Dermis blood vessel endothelial cell (primary cell): ENCODE measurements at places on chromosomes 11 and 22. TPM values are rescaled to one million over a fixed set of nuclear protein-coding genes. Genes with fewer than 3 reads are reported as not detected.

Gene FAM118B
- total RNA-seq = 31.8 and 46.5 TPM in 2 replicates

Gene BACE1
- total RNA-seq = 7.1 and 17.0 TPM in 2 replicates

Gene C2CD3
- 13.4 and 14.4 TPM in 2 replicates for total RNA-seq

Gene OR8A1
- not detected in 2 replicates for total RNA-seq

Gene BLID
- 0.79 TPM in 1 of 2 replicates, not detected in the other for total RNA-seq

DNA sequence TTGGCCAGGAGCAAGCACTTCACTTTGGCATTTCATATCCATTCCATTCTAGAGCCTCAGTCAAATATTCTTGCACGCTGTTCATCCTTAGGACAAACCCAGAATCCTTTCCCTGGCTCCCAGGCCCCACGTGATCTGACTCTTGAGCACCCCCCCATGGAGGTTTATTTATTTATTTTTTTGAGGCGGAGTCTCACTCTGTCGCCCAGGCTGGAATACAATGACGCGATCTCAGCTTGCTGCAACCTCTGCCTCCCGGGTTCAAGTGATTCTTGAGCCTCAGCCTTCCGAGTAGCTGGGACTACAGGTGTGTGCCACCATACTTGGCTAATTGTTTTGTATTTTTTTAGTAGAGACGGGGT is 12.7 kb upstream of the TSGA10IP start:
- DNase-seq = peak; percentile 38

DNA sequence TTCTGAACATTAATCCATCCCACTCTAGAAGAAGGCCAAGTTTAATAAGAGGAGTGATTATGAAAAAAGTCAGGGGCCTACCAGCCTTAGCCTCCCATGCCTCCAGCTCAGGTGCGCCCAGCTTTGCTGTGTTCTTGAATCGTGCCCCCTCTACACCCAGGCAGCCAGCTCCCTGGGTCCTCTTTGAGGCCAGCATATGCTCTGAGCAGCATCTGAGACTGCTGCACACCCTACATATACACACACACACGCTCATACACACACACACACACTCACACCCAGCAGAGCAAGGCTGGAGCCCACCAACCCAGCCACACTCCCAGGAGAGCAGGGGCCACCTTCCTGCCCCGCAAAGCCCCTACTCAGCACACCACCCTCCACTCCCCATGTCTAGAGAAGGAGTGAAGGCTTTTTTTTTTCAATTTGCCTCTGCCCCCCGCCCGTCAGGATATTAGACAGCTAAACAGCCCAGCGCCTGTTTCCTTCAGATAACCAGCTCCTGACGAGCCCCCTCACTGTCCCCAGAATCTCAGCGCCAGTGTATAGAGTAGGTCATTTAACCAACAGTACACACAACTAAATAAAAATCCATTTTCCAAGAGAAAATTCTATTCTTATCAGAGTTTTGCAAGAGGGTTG is 121.6 kb downstream of the BUD13 start:
- DNase-seq = no peak

GRCh38 chr11:3181725-3182461 is 16.8 kb upstream of the OSBPL5 start:
- no peak for DNase-seq

DNA sequence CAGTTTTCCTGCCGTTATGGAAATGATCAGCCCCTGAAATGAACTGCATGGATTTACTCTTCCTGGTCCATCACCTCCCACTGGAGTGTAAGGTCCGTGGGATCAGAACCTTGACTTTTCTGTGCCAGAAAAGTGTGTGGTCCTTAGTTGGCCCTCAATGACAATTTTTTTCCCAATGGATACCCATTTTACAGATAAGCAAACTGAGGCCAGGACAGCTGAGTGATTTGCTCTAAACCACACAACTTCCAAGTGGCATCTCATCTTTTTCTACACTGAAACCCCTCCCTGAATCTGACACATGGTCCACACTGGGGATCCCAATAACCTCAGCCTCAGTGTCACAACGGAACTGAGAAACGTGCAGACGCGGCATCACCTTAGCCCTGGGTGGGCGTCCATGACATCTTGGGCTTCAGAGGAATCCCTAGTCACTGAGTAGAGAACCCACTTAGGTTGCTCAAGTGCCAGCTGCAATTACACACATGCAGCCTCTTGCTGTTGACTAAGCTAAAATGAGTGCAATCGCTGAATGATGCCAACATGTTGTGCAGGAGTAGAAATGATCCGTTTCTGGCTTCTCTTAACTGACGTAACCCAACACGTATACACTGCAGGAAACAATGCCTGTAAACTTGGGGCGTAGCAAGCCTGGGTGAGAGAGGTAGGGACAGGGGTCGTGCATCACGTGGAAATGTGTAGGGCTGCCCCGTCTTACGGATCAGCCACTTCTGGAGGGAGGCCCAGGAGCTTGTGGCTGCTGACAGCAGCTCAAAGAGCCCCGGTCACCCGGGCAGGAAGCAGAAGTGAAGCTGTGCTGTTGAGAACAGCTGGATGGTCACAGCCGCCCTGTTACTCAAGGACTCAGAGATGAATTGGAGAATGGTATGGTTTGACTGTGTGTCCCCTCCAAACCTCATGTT is 136.3 kb downstream of the SHANK2 start:
- DNase-seq = no peak

GRCh38 chr11:1867381-1867780 is 14.5 kb downstream of the LSP1 start:
- DNase-seq = no peak

DNA sequence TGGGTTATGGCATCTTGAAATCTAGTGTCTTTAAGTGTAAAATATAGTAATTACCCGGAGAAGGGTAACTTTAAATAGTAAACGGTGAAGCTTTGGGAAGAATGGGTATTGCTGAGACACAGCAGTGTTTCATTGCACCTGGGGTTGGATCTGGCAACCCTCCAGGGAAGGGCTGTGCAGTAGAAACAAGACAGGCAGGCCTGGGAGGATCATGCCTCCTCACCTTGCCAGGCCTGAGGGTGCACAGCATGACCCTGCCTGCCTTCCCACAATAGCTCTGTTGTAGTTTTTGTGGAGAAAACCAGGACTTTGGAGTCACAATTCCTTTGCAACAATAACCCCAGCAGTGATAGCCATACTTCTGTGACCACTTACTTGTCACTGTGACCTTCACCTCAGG is 64.6 kb upstream of the ADSL start:
- no peak for DNase-seq

- peak; percentile 65 for DNase-seq
Observed at GRCh38 chr11:120660024-120660565, 148.5 kb downstream of the GRIK4 start.

DNA sequence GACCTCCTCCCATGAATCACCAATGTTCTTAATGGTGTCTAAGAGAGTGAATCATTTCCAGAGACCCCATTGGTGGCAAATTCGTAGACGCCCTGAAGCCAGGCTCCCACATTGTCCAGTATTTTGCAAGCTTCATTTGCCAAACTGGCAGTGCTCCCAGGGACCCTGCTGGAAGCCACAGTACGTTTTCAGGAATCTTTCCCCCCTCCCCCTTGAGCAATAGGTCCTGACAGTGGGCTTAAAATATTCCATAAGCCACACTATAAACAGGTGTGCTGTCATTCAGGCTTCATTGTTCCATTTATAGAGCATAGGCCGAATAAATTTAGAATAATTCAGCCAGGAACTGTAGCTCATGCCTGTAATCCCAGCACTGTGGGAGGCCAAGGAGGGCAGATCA is 125.3 kb downstream of the MORC2 start:
- no peak for DNase-seq

- peak; percentile 46 for DNase-seq
Observed at GRCh38 chr22:20956258-20957101, 10.6 kb upstream of the AIFM3 start.

DNA sequence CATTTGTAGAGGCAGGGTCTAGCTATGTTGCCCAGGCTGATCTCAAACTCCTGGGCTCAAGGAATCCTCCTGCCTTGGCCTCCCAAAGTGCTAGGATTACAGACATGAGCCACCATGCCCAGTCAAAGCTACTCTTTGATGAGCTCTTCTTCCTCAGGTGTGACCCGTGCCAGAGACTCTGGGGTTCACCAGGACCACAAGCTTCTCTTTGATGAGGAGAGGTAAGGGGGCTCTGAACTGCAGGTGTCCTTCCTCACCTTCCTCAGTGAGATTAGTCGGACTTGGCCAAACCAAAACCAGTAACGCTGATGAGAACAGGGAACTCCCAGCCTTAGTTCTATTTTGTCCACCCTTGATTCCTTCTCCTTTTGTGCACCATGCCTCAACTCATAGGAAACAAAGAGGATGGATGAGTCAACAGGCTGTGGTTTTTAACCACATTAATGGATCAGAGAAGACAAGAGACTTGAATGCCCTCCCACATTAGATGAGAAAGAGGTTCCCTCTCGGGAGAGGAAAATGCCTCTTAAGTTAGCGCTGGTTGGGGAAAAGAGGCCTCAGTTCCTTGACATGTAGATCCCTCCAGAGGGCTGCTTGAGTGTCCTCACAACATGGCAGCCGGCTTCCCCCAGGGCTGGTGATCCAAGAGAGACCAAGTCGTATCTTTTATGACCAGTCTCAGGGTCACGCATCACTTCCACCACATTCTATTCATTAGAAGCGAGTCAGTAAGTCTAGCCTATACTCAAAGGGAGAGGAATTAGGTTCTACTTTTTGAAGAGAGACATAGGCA is 25.7 kb upstream of the CTR9 start:
- DNase-seq = no peak
